ENCODE measurements at places on chromosomes 7 and 10. TPM values are rescaled to one million over a fixed set of nuclear protein-coding genes. Genes with fewer than 3 reads are reported as not detected.

FAM25A gene
- total RNA-seq = not detected

OPALIN gene
- total RNA-seq = not detected

FZD1 gene
- total RNA-seq = 21.8 TPM

ASB13 gene
- total RNA-seq = 16.3 TPM

PIK3CG gene
- total RNA-seq = 1.8 TPM

ASB10 gene
- not detected for total RNA-seq

NSUN6 gene
- 6.1 TPM for total RNA-seq

OPN4 gene
- not detected for total RNA-seq

UFSP1 gene
- 8.7 TPM for total RNA-seq

IDI2 gene
- total RNA-seq = not detected

TMEM273 gene
- 36.8 TPM for total RNA-seq

FAM24B gene
- 1.2 TPM for total RNA-seq

GNAT3 gene
- not detected for total RNA-seq

OR2A7 gene
- total RNA-seq = 1.2 TPM

ERVW-1 gene
- not detected for total RNA-seq

PRSS2 gene
- not detected for total RNA-seq

C10orf143 gene
- 4.0 TPM for total RNA-seq

ZNF425 gene
- total RNA-seq = 3.6 TPM

PAX4 gene
- total RNA-seq = not detected

SLC26A3 gene
- 8.7 TPM for total RNA-seq

DPYSL4 gene
- 0.42 TPM for total RNA-seq

DNAH11 gene
- total RNA-seq = 8.7 TPM

NUTM2B gene
- 0.42 TPM for total RNA-seq

HOXA4 gene
- 15.4 TPM for total RNA-seq

HMX2 gene
- total RNA-seq = not detected

PIP gene
- not detected for total RNA-seq

AVPI1 gene
- total RNA-seq = 29.9 TPM

GHITM gene
- total RNA-seq = 161 TPM

WDR86 gene
- 5.4 TPM for total RNA-seq

SUV39H2 gene
- total RNA-seq = 5.0 TPM

INA gene
- total RNA-seq = 2.2 TPM

SFTPA2 gene
- total RNA-seq = 8.3 TPM

RNLS gene
- 12.1 TPM for total RNA-seq

EN2 gene
- 0.06 TPM for total RNA-seq

PSD gene
- 88.0 TPM for total RNA-seq

MYO1G gene
- total RNA-seq = 6.8 TPM

UNC5B gene
- total RNA-seq = 2.1 TPM

ZNF92 gene
- 3.3 TPM for total RNA-seq

TSPAN15 gene
- 59.4 TPM for total RNA-seq

UCMA gene
- not detected for total RNA-seq

FAM13C gene
- total RNA-seq = 45.1 TPM

PNLIPRP2 gene
- not detected for total RNA-seq

SPDYE2B gene
- total RNA-seq = not detected

Data from esophagus muscularis mucosa (tissue), 4 donors.